ENCODE measurements at places on chromosomes 1 and 21.
A peak's percentile ranks its signal among the peaks of the same experiment; 100 is the strongest.

GRCh38 chr1:29417147-29417858 lies 181.0 kb downstream of the PTPRU start:
- DNase-seq, result no peak

- DNase-seq, result peak; percentile 33
Measured at GRCh38 chr1:8137481-8138244, 111.6 kb upstream of the ERRFI1 start.

GRCh38 chr1:1978108-1978507 lies 25.5 kb downstream of the CFAP74 start:
- DNase-seq, result no peak

- DNase-seq, result peak; percentile 6
Measured at GRCh38 chr1:168636200-168636599, 59.8 kb downstream of the XCL1 start.

- DNase-seq, result no peak
Measured at GRCh38 chr1:213331631-213332175, 280.7 kb downstream of the RPS6KC1 start.

GRCh38 chr21:39183272-39184049 lies at the start of gene PSMG1:
Gene PSMG1 (minus strand): TSS chr21:39183451. CDS start chr21:39183385, 66 bp downstream.
- DNase-seq, result peak; percentile 92

GRCh38 chr1:183914276-183914675 lies 109.4 kb downstream of the RGL1 start:
- no peak for DNase-seq

- DNase-seq, result no peak
Measured at GRCh38 chr21:38342739-38343138, 85.9 kb downstream of the KCNJ15 start.

DNA sequence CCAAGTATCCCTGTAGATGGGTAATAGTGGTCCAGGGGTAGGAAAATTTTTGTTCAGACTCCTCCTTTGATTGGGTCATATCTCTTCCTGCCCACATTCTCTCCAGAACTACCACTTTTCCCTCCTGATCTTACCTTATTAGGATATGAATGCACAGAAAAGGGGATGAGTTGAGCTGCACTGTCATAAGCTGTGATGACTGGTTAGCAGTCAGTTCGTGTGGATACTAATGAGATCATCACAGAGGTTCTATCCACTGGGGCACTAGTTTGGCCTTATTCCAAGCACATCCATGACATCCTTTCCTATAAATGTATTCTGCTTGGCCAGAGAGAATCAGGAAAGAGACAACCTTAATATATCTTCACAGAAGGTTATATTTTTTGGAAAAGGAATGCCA lies 22.1 kb upstream of the TBX15 start:
- DNase-seq, result no peak

DNA sequence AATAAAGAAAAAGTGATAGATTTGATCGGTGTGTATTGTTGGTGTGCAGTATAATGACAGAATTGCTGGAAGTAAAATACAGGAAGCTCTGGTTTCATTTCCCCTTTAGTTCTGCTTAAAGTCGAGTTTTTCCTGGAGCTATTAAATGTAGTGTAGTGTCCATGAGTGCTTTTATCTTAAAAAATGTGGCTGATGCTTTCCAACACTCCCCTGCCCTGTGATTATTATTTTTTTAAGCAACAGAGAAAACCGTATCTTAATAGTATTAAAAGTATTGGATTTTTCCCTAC lies 1.1 kb downstream of the LGALS8 start:
- DNase-seq, result no peak

DNA sequence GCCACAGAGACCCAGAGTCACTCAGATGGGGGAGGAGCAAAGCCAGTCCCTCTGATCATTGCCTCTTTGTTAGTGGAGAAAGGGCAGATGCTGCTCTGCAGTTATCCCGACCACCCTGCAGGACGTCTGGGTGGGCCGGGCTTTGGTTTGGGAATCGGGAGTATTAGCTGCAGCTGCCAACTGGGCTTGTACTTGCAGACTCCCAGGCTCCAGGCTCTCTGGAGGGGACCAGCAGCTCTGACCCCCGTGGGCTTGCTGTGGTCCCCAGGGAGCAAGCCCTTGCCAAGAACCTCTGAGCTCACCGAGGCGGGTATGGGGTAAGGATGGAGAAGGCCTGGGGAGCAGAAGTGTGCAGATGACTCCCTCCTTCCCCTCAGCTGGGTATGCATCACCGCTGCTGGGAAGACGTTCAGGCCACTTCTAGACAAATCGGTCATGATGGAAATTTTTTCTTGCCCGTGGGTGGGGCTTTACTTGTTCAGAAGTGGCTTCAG lies 21.6 kb downstream of the MAPKAPK2 start:
- no peak for DNase-seq

DNA sequence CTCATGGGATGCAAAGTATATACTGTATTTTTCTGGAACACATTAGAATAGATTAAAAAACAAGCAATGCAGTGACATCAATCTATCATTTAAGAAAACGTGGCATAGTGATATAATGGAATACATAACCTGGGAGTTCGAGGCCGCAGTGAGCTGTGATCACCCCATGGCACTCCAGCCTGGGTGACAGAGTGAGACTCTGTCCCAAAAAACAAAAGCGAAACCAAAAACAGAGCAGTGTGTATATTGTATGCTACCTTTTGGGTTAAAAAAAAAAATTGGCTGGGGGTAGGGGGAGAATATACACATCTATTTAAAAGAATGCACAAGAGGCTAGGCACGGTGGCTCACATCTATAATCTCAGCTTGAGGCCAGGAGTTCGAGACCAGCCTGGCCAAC lies 13.5 kb downstream of the SLC2A1 start:
- DNase-seq, result no peak

Data from ACHN (cell line).